Fibroblast of the conjunctiva (primary cell): ENCODE measurements at places on chromosomes 2 and 18.

GRCh38 chr2:166432331-166432730, 56.6 kb upstream of the SCN9A start:
- no peak for DNase-seq

GRCh38 chr2:136117391-136117841, 533 bp downstream of the CXCR4 start:
- DNase-seq = no peak

GRCh38 chr2:3303583-3304406, 73.8 kb downstream of the EIPR1 start:
- peak; percentile 51 for DNase-seq

DNA sequence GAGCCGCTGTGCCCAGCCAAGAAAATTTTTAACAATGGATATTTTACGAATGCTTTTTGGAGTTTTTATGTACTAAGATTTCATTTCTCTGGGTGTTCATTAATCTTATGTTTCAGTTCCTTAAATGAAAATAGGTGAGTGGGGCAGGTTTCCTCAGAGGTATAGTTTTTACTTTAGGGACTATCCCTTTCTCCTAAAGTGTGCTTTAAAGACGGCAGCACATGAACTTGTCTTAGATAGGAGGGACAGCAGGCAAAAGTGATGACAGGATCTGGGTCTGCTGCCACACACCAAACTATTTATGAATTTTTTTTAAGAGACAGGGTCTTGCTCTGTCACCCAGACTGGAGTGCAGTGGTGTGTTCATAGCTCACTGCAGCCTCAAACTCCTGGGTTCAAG, 8.0 kb upstream of the REL start:
- DNase-seq = no peak

DNA sequence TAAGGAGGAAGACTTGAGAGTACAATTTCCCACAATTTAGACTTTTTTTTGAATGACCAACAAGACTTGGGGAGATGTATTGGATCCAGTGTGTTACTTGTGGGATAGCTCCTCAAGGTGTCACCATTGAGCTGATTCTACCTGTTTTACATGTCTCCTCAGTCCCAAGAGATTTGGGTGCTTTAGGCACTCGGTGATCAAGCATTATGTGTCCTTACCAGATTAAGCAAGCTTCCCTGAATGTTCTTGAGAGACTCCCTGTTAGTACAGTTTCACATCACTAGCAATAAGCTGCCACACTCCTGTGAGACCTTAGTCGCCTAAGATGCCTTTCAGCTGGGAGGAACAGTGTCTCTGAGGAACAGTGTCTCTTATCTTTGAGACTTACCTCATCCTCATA, 384.3 kb upstream of the SYT4 start:
- peak; percentile 77 for DNase-seq

DNA sequence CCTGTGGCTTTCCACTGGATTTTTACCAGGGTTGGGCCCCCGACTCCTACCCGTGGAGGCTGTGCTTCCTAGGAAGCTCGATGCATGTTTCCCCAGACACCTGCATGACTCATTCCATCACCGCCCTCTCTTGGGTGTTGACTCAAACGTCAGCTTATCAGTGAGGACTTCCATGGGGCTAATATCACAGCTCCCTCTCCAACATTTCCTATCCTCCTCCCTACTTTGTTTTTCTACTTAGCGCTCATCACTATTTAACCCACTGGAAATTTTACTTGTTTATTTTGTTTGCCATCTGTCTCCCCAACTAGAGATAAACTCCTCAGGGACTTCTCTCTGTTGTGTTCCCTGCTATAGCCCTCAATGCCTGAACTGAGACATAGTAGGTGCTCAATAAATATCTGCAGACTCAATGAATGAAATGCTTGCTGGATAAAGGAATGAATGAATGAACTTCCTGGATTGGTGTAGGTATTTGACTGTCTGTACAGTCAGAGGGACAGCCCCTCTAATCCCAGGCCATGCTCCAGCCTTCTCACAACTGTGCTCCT, 89.7 kb upstream of the MSH2 start:
- no peak for DNase-seq

GRCh38 chr18:70385474-70385873, 96.6 kb downstream of the SOCS6 start:
- no peak for DNase-seq

DNA sequence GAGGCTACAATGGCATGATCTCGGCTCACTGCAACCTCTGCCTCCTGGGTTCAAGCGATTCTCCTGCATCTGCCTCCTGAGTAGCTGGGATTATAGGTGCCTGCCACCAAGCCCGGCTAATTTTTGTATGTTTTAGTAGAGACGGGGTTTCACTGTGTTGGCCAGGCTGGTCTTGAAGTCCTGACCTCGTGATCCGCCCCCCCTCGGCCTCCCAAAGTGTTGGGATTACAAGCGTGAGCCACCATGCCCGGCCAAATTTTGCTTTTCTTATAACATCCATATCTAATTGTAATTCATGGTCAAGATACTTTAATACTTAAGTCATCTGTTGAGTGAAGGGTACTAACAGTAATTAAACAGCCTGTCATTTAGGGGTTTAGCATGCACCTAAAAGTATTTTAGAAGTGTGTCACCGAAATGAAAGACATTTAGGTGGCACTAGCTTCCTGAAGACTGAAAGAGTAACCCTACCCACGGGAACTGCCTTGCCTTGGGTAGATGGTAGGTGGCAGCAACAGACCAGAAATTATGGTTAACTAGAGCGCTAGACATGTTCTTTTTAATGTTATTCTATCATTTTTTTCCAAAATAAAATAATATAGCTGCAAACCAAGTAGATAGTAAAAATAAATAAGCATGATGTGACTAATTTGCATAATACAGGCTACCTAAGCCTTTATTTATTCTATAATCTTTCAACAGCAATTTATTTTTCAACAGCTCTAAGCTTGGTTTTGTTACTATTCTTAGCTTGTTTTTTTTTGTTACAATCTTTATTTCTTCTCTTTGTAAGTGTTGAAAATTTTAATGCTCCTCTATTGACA, 8.6 kb upstream of the ACYP2 start:
- peak; percentile 43 for DNase-seq

DNA sequence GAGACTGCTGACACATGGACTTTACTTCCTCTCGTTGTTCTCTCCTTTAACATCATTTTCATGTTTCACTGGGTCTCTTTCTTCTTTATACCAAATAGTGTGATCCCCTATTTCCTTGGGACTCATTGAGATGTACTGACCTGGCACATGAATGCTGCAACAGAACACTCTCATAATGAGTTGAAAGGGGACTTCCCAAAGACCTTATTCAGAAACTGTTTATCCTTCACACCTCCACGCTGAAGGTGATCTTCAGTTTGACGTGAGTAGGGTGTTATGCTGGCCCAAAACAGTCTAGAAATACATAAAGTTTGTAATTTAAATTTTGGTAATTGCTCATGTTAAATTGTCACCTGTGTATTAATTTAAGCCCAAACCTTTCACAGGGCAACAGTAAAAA, 1096.8 kb upstream of the GYPC start:
- no peak for DNase-seq

DNA sequence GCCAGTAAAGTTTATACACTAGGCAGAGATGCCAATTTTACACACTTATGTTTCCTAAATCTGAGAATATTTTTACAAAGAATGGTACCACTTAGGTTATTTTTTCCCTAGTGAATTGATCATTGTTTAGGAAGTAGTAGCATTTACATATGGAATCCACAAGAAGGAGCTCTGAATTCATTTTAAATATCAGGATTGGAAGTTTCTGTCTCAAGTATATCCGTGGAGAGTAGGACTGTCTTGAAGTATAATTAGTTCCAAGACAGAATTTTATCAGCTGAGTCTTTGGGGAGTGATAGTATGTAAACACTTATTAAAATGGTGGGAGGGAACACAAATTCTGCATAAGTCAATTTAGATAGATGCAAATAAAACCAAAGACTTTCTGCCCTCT, 82.3 kb upstream of the FAM98A start:
- peak; percentile 35 for DNase-seq

DNA sequence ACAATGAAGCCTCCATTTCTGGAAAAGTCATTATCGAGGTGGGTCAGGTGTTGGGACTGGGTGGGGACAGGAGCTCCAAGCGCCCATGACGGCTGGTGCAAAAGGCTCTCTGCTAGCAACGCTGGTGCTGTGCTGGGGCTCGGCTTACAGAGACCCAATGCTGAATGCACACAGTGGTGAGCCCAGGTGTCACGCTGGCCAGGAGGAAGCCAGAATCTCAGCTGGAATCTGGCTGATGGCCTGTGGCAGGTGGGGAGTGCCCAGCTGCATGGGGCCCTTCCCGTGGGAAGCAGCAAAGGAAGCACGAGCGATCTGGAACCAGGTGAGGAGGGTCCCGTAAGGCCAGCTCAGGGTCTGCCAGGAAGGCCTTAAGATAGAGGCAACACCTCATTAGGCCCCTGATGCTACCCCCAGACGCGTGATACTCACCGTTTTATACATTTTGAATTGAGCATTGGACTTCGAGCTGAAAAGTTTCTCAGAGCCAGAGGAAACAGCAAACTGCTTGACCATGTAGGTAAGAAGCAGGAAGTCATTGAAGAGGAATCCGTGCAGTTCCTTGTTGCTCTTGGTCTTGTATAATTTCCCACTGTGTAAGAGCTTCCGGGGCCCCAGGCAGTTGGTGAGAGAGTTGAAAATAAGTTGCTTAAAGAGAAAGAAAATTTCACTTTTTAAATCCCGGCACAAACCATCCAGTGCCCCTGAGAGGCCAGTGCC, 34.7 kb downstream of the FAM228A start:
- DNase-seq = no peak

- DNase-seq = no peak
Measured at GRCh38 chr2:218859556-218859987, at the start of gene WNT6. Gene WNT6, plus strand, starts transcription at chr2:218859805. Its CDS starts 233 bp downstream, at chr2:218860038.

DNA sequence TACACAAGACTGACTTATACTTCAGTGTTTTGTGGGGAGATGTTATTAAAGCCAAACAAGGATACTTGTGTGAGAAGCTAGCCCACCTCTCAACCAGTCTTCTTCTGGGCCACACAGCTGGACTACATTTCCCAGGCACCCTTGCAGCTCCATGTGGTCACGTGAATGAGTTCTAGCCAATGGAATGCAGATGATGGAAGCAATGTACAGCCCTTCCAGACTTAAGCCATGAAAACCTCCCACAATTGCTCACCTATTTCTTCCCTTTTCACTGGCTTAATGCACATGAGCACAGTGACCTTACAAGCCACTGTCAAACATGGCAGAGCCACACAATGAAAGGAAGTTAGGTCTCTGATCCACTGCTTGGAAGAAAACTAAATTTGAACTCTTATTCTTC, 20.4 kb upstream of the FEZ2 start:
- DNase-seq = peak; percentile 55

GRCh38 chr18:7889515-7889914, 322.4 kb downstream of the PTPRM start:
- no peak for DNase-seq

DNA sequence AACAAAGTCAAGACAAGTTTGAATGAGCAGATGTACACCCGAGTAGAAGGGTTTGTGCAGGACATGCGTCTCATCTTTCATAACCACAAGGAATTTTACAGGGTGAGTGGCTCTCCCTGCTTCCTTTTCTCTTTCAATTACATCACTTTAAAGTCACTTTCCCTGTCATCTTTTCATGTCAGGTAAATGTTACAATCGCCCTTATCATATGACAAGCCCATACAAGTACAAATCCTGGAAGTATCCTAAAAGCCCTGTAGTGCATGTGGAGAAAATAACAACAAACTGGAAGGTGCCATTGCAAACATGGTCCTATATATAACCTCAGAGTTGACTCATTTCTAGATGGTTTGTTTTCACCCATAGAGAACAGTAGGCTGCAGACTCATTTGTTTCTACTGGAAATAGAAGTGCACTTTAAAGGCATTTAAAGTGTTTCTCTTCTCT, 126.0 kb downstream of the SP100 start:
- DNase-seq = no peak

- DNase-seq = no peak
Measured at GRCh38 chr2:62424899-62425298, 81.1 kb downstream of the TMEM17 start.

DNA sequence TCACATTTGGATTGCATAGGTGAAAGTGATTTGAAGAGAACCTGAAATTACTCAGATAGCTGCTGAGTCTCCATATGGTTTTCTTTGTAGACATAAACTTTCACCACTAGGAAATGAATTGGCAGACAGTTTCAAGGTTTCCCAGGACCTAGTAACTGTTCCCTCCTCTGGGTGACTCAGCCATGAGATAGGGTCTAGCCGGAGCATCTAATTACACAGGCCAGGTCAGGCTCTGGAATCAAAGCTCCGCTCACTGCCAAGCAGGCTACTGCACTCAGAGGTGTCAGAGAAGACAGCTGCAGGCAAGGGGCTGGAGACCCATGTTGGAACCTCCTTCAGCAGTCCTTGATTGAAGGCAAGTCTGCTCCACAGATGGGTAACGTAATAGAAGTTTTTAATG, 429.2 kb downstream of the TNS1 start:
- no peak for DNase-seq

GRCh38 chr18:21361307-21361880, 119.4 kb downstream of the GREB1L start:
- DNase-seq = no peak

DNA sequence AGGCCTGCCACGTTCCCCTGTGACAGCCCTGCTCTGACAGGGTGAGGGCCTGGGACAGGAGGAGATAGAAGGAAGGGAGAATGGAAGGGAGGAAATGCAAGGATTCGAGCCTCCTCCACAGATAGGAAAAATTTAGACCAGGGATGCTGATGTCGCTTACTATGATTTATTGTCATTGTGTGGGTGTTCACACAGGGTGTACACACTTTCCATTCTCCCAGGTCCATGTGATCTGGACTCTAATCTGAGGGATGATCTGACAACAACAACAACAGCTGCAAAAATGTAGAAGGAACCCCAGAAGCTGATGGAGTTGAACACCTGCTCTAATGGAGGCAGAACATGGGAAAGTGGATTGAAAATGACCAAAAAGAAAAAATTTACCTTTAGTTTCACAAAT, 231.7 kb upstream of the TNP1 start:
- no peak for DNase-seq

- DNase-seq = peak; percentile 16
Measured at GRCh38 chr2:148720501-148721001, 76.0 kb downstream of the EPC2 start.

DNA sequence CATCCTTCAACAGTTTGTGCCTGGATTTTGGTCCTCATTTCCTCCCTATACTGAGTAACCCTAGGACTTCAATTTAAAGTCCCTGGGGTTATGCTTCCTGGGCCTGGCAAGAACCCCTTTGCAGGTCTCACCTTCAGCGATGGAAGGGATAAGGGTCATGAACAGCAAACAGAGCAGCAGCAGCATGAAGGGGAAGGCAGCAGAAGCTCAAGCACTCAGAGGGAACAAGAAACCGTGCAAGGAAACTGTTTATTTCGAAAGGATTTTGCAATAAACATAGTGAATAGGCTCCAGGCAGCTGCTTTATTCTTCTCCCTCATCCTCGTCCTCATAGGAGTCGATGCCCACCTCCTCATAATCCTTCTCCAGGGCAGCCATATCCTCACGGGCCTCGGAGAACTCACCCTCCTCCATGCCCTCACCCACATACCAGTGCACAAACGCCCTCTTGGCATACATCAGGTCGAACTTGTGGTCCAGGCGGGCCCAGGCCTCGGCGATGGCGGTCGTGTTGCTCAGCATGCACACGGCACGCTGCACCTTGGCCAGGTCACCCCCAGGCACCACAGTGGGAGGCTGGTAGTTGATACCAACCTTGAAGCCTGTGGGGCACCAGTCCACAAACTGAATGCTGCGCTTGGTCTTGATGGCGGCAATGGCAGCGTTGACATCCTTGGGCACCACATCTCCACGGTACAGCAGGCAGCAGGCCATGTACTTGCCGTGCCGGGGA, 2.8 kb upstream of the TUBA4B start:
- DNase-seq = no peak
